ENCODE measurements at places on chromosomes 3 and 15.

DNA sequence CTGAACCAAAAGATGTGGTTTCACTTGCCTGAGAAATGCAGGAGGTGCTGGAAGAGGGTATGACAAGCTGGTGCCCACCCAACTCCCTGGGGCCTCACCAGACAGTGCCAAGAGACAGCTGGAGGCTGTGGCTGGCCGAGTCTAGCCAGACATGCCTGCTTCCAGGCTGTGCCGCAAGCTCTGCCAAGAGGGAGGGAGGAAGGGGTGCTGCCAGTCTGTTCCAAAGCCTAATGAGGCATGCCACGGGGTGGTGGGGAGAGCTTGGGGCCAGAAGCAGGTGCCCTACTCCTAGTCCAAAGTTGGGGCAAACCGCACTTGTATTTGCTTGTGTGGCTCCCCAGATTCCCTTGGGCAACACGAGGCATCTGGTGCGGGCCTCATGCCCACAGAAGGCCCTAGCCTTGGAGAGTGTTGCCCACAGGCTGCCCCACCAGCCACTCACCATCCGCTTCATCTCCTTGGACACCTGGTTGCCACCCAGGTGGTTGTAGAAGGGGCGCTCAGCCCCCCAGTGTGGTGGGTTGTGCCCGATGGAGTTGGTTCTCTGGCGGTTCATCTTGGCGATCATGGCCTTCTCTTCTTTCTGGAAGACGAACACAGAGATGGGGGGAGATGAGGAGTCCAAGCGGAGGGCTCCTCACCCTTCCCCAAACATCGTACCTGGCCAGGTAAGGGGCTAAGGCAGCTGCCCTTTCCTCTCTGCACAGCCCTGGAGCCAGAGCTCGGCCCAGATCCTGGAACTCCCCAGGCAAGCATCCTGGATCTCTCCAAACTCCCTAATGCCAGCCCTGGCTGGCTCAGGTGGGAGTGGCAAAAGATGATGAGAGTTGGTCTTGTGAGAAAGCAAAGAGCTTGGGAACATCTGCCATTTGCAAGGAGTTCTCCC lies 123.4 kb downstream of the SEC22A start:
- no peak for DNase-seq

- no peak for DNase-seq
Observed at GRCh38 chr3:108823227-108823626, 641 bp downstream of the TRAT1 start.

- DNase-seq = no peak
Observed at GRCh38 chr3:39011191-39011736, 40.5 kb downstream of the SCN11A start.

DNA sequence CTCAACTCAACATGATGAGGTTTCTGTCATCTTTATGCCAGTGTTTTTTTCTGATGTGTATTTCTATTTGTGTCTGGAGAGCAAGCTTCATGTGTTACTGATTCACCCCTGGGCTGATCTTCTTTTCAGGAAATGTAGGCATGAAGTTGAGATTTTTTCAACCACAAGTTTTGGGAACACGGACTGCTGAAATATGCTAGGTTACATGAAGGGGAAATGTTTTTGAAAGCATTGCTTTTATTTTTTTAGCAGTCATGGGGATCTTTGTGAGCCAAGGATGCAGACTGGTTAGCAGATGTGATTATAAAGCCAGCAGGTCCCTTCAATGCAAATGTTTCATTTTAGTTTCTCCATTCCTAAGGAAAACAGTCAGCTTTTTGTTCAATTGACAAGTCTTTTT lies 219.3 kb upstream of the COL8A1 start:
- no peak for DNase-seq

- DNase-seq = no peak
Observed at GRCh38 chr15:84079885-84080777, 155.4 kb upstream of the GOLGA6L4 start.

- no peak for DNase-seq
Observed at GRCh38 chr3:50567011-50567385, 549 bp downstream of the C3orf18 start.

DNA sequence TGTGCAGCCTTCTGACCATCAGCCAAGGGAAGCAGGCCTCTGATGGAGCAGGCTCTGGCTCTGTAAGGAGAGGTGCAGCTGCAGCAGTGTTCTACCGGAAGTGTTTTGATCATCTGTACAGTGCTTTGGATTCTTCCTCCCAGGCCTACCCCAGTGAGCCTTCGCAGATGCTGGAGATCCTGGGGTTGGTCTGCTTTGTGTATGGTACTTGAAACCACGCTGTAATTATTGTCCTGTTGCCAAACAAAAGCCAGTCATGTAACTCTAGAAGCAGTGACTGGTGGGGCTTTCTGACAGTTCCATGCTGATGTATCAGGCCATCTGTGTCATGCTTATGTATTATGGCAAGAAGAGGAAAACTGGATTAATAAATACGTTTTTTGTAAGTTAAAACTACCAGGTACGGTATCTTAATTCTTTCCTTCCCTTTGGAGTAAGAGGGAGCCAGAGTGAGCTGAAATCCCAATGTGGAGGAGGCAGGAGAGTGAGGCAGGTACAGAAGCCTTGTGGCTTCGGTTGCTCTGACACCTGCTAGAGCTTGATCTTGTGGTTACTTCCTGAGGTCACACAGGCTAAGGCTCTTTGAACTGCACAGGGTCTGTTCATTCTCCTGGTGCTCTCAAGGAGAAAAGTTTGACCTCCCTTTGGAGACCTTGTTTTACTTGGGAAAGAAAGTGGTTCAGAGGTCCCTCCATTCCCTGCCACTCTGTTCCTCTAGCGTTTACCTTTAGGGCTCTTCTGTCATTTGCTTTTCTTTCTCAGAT lies 3.7 kb downstream of the TMEM42 start:
- DNase-seq = no peak

GRCh38 chr3:195101001-195101583 lies 169.9 kb downstream of the XXYLT1 start:
- no peak for DNase-seq

- no peak for DNase-seq
Observed at GRCh38 chr3:69105320-69105719, 17.1 kb downstream of the LMOD3 start.

Measured in HS-27A (cell line).